ENCODE measurements at places on chromosomes 3 and 15. TPM values are rescaled to one million over a fixed set of nuclear protein-coding genes. Genes with fewer than 3 reads are reported as not detected.

DNA sequence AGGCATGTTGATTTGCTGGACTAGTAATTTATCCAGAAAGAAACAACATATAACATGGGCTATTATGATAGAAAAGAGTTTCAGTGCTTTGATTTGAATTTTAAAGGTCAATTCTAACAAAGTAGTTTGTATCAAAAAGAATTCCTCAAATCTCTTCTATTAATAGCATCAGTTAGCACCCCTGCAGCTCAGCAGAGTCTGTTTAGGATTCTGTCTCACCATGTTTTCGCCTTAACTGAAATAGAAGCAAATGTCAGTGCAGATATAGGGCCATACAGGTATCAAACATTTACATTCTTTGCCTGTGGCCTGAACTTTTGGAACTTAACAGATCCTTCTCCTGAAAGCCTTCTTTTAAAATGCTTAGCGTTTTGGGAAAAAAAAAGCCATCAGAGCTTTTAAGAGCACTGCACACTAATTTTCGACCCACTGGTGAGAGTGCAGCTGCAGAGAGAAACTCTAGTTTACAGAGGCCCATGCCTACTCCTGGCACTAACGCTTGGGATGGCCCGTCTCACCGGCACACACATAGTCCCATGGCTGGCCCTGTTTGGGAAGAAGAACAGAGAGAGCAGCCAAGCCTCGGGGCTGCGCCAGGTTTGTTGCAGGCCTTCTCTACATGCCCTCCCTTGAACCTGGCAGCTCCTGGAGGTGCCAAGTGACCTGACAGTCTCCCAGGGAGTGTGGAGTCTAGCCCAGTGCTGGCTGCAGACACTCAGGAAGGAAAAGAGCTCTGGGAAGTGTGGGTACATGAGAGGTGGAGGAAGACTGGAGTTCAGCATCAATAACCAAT lies 9.9 kb upstream of the PAQR9 start:
- H3K27me3 ChIP-seq: no peaks in the 10 kb centered on the region
- H3K27ac ChIP-seq: no peak overlapping the region
- no peaks in the 10 kb centered on the region for H3K4me1 ChIP-seq
- DNase-seq: no peak
- H3K4me3 ChIP-seq: no peak overlapping the region
- H3K36me3 ChIP-seq: no peaks in the 10 kb centered on the region

DNA sequence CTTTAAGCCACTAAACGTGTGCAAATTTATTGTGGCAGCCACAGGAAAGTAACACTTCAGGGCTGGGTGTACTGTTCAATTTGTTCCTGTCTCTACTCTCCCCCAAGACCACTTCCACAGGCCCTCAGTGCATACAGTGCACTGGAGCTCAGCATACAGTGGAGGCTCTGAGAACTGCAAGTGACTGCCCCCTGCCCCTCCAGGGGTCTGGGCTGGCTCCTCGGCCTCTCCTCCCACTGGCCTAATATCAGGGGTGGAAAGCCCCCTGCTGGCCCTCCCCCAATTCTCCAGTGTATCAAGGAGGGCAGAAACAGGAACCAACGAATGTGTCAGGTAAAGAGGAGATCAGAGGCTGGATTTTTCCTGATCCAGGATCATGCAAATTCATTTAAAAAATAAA lies 19.9 kb upstream of the HEG1 start:
- no peak overlapping the region for H3K4me3 ChIP-seq
- H3K4me1 ChIP-seq: no peaks in the 10 kb centered on the region
- H3K27me3 ChIP-seq: no peaks in the 10 kb centered on the region
- DNase-seq: no peak

DNA sequence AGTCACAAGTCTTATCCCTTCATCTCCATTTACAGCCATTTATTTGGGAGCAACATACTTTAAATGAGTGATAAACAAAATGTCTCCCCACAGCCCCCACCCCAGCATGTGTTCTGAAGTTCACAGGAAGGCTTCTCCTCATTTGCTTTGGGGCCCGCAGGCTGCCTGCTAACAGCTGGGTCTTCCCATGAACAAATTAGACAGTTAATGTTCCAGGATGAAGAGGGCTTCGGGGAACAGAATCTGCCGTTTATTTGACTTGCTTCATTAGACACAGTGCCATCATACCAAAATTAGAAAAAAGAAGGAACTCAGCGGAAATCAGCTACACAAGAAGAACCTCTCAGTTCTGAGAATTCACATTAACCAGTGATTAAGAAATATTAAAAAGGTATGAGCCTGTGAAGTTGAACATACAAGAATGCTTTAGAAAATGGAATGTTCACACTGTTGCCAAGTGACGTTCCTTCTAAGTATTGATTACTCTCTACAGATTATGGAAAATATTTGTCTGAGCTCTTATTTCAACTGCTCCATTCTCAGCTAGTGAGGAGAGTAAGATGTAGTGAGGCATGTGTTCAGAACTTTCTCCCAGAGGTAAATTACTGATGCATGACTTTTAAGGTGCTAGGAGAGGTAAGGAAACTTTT lies 107.5 kb upstream of the THBS1 start:
- no peak overlapping the region for H3K27ac ChIP-seq
- peaks cover 3% of the 10 kb centered on the region for H3K27me3 ChIP-seq
- no peaks in the 10 kb centered on the region for H3K4me1 ChIP-seq
- no peak overlapping the region for H3K4me3 ChIP-seq
- H3K36me3 ChIP-seq: no peaks in the 10 kb centered on the region
- no peak for DNase-seq

DNA sequence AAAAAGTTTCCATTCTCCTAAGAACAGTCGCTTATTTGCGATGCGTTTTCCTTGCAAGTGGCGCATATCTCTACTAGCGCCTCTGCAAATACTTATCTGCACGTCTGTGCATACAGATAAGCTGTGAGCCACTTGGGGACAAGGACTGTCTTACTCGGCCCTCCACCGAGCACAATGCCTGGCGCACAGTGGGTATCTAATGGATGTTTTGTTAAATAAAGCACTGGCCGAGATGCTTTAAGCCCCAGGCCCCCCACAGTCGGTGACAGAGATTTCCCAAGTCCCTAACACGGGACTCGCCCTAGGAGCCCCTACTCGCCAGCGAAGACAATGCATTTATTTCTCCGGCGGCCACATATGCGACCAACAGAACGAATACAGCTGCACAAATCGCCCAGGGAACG lies 503 bp downstream of the HLTF start:
- DNase-seq: peak; percentile 59
- H3K27me3 ChIP-seq: no peaks in the 10 kb centered on the region
- H3K4me3 ChIP-seq: peak overlapping the region; percentile 70
- peak overlapping the region; percentile 63 for H3K27ac ChIP-seq
- H3K4me1 ChIP-seq: peaks cover 9% of the 10 kb centered on the region
- H3K36me3 ChIP-seq: peaks cover 25% of the 10 kb centered on the region

DNA sequence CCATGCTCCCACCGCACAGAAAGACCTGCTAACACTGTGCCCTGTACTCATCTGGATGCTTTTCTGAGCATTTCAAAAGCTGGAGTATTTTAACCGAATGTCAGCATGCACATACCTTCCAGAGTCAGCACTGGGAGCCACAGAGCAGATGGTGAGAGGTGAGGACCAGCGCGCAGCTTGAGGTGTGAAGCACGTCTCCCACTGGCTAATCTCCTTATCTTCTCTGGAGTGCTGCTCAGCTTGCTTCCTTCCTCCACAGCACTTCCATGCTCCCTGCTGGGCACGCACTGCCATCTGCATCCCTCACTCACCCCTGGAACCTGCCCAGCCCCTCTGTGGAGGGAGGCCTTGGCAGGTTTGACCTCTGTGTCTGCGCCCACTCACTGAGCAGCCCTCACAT lies at the start of gene GNB5:
GNB5 (minus strand) TSS at position 186 of the 400 bp plus-strand sequence. CDS start 6,716 bp downstream, outside the sequence.
- H3K27ac ChIP-seq: no peak within 1 kb of the TSS
- no peak within 1 kb of the TSS for H3K4me3 ChIP-seq
- no peaks in the 10 kb centered on the region for H3K27me3 ChIP-seq
- DNase-seq: no peak
- H3K4me1 ChIP-seq: no peaks in the 10 kb centered on the region

- peaks cover 10% of the 10 kb centered on the region for H3K4me1 ChIP-seq
- no peak overlapping the region for H3K27ac ChIP-seq
- no peak for DNase-seq
- no peaks in the 10 kb centered on the region for H3K36me3 ChIP-seq
- no peaks in the 10 kb centered on the region for H3K27me3 ChIP-seq
These were observed 244.9 kb upstream of the MCTP2 start for GRCh38 chr15:93986400-93986984.

GRCh38 chr3:182618981-182619591 lies 174.2 kb upstream of the ATP11B start:
- no peaks in the 10 kb centered on the region for H3K36me3 ChIP-seq
- no peak overlapping the region for H3K4me3 ChIP-seq
- DNase-seq: no peak

The HERC2 gene
- total RNA-seq: 82.2 TPM

The CEMIP gene
- total RNA-seq: not detected
